Aorta (tissue), 5 donors: ENCODE measurements at places on chromosomes 5 and 9. TPM values are rescaled to one million over a fixed set of nuclear protein-coding genes. Genes with fewer than 3 reads are reported as not detected.

HTR1A gene
- 0.52 TPM for total RNA-seq

FAM221B gene
- total RNA-seq = not detected

SURF2 gene
- 9.2 TPM for total RNA-seq

ANXA1 gene
- 378 TPM for total RNA-seq

- H3K4me3 ChIP-seq = no peak overlapping the region
- no peak for DNase-seq
- H3K27ac ChIP-seq = no peak overlapping the region
- no peaks in the 10 kb centered on the region for H3K36me3 ChIP-seq
- H3K4me1 ChIP-seq = peaks cover 9% of the 10 kb centered on the region
- no peaks in the 10 kb centered on the region for H3K27me3 ChIP-seq
Measured at GRCh38 chr5:123482258-123482657, 29.7 kb upstream of the CSNK1G3 start.

GRCh38 chr5:109947667-109948066, 257.9 kb downstream of the MAN2A1 start:
- H3K4me1 ChIP-seq = no peaks in the 10 kb centered on the region
- H3K4me3 ChIP-seq = no peak overlapping the region
- no peaks in the 10 kb centered on the region for H3K27me3 ChIP-seq
- no peak overlapping the region for H3K27ac ChIP-seq
- DNase-seq = no peak
- H3K36me3 ChIP-seq = no peaks in the 10 kb centered on the region

- DNase-seq = no peak
- H3K36me3 ChIP-seq = no peaks in the 10 kb centered on the region
- H3K27me3 ChIP-seq = no peaks in the 10 kb centered on the region
- H3K27ac ChIP-seq = no peak overlapping the region
- no peak overlapping the region for H3K4me3 ChIP-seq
Measured at GRCh38 chr9:13179257-13179656, 100.2 kb downstream of the MPDZ start.

DNA sequence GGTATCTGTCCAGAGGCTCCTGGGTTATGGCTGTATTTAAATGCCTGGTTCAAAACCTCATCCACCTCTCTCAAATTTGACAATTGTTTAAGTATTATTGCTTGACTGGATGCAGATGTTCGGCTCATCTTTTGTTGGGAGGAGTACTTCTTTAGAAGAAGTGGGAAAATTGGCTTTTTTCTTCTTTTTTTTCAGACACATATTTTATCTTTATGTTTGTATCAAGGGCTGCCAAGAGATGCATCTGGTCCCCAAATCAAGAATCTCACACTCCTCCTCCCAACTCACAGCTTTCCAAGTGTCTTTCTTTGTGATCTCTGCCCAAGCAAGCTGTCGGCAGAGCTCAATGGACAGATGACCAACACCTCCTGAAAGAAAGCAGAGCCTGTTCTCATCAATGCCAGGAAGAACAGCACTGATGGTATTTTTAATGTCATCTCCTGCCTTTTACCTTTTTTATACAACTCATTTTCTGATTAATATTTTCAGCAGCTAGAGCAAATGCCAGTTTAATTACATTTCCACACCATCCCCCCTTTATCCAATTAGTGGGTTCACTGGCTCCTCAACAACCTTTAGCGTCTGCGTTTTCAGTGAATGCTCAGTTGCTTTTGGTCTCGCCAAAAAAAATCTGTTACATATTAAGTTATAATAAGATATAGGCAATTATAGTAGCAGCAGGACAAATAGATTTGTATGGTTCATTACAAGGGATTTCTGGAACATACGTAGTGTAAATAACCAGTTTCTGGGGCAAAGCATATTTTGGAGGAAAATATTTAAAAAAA, 110.3 kb upstream of the SLIT3 start:
- H3K27me3 ChIP-seq = no peaks in the 10 kb centered on the region
- H3K4me1 ChIP-seq = no peaks in the 10 kb centered on the region
- H3K27ac ChIP-seq = no peak overlapping the region

GRCh38 chr5:87877023-87877422, 391.6 kb downstream of the TMEM161B start:
- no peak for DNase-seq
- no peaks in the 10 kb centered on the region for H3K36me3 ChIP-seq
- no peak overlapping the region for H3K4me3 ChIP-seq
- H3K27ac ChIP-seq = no peak overlapping the region
- no peaks in the 10 kb centered on the region for H3K27me3 ChIP-seq
- no peaks in the 10 kb centered on the region for H3K4me1 ChIP-seq

- H3K4me1 ChIP-seq = no peaks in the 10 kb centered on the region
- no peak overlapping the region for H3K4me3 ChIP-seq
- no peak for DNase-seq
- H3K27ac ChIP-seq = no peak overlapping the region
Measured at GRCh38 chr5:155254399-155254798, 240.8 kb downstream of the KIF4B start.

GRCh38 chr9:89854715-89855475, 250.1 kb downstream of the GADD45G start:
- H3K4me3 ChIP-seq = no peak overlapping the region
- no peaks in the 10 kb centered on the region for H3K36me3 ChIP-seq
- no peak for DNase-seq
- no peaks in the 10 kb centered on the region for H3K27me3 ChIP-seq
- no peaks in the 10 kb centered on the region for H3K4me1 ChIP-seq

DNA sequence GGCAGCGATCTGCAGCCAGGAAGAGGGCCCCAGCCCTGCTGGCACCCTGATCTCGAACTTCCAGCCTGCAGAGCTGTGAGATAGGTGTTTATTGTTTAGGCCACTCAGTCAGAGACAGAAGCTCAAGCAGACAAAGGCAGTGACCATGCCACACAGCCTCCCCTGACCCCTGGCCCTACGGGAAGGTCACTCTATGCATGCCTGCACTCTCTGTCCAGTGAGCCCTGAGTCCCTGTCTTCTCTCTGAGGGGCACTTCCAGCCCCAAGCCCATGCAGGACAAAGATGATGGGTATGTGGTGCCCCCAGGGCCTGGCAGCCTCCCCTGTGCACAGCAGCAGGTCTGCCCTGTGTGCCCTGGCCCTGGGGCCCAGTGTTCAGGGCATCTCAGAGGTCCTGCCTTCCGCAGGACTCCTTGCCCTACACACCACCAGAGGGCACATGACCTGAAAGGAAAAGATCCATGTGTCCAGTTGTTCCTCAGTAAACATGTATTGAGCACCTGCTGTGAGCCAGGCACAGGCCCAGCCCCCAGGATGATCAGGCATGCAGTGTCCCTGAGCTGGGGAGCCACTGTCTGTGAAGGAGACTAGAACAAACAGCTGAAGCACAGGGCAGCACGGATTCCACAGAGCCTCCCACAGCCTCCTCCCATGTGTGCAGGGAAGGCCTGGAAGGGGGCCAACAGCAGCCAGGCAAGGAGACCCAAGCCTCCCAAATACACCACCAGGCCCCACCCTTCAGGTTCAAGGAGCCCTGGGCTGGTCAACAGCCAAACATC, 109.3 kb downstream of the ATPSCKMT start:
- H3K27me3 ChIP-seq = no peaks in the 10 kb centered on the region
- H3K27ac ChIP-seq = no peak overlapping the region
- no peaks in the 10 kb centered on the region for H3K4me1 ChIP-seq
- no peak overlapping the region for H3K4me3 ChIP-seq
- no peaks in the 10 kb centered on the region for H3K36me3 ChIP-seq
